LoVo (cell line): ENCODE measurements at places on chromosomes 4 and X.

DNA sequence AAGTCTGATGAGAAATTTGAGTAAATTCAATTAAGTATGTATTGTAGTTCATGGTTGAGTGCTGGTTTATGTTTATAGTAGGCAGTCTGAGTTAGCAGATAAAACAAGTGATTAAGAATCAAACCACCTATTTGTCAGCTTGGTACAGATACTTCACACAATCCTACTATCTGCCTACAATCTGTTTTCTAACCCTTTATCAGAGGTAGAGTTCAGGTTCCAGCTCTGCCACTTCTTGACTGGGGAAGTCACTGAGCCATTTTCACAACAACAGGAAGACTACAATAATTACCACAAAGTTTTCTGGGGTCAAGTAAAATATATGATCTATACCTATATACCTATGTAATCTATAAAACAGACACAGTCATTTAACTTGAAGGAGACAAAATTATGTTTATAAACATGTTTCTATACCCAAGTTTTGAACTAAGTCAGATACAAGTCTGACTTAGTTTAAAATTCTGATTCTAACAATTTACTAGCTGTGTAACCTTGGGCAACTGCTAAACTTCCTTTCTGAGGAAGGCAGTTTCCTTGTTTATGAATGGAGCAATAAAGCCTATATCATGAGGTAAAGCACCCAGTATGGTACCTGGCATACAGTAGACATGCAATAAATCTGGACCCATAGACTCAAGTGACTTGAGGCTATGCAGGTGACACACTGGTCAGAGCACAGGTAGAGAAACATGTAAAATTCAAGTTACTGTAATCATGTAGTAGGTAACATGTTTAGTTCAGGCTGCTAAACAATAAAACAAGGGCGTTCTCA, 37.2 kb upstream of the BDH2 start:
- DNase-seq: no peak

DNA sequence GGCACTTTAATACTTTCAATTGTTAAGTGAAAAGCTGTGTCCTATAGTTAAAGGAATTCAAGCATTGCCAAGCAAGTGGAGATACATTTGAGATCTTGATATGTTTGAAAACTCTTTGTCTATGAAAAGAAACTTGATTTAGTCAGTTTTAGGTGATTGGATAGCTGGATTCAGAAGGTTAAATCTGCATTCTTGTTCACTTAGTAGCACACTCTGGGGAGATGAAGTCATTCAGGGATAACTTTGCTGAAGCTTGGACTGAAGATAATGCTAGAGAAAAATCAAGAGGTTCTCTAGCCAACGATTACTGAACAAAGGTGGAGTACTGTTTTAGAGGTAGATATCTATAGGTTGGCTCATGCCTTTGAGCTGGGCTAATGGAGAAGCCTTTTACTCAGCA, 90.6 kb downstream of the DCAF8L2 start:
- no peak for DNase-seq

GRCh38 chrX:69203638-69204037, 38.4 kb upstream of the PJA1 start:
- DNase-seq: no peak

GRCh38 chr4:123198706-123199105, 197.9 kb upstream of the SPRY1 start:
- DNase-seq: no peak

- no peak for DNase-seq
These were observed 209.8 kb downstream of the RTL9 start for GRCh38 chrX:110568441-110568840.

DNA sequence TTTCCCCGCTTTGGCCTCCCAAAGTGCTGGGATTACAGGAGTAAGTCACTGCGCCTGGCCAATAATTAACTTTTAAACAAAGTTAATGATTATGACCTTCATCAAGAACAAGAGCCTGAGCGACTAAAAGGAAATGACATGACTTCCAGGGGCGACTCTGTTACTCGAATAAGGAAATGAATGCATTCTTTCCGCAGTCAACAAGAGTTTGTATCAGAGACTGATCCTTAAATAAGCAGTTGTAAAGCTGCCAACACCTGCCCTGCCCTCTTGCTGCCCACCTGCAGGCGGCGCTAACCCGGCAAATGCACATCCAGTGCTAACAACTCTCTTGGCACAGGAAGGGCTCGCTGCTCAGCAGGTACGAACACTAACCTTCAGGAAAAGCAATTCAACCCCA, 27.3 kb downstream of the WDR1 start:
- DNase-seq: no peak

DNA sequence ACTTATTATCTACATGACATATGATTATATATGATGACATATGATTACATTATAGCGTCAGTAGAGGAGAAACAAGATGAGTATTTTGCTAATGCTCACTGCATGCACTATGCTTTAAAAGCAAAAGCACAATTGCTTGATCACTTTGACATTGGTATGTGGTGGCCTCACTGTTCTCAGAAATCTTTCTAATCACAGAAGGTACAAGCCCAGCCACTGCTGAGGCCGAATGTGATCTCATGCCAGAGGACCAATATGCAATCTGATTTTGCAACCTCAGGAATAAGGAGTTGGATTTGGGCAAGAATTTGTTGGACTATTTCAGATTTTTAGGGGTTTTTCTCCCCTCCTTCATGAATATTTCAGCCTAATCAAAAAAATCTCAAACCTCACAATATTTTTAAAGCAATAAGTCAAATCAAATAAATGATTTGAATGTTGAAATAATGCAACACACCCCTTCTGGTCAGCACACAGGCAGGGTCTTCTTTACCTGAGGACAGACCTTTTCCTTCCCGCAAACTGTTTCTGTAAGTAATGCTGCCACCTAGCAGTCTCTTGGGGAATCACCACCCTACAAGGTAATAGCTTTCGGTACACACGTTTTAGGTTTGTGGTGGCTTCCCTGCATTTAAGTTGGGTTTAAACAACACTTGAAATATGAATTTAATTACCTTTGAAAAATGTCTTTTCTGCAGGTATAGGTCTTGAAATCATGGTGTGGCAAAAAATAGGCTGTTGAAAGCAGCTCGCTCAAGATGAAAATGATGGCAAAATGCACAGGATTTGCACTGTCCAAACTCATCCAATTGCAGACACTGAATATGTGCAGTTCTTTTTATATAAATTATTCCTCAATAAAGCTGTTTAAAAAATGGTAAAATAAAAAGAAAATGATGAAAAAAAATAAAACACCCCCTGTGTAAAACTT, 4.8 kb upstream of the CXCL13 start:
- peak; percentile 53 for DNase-seq

- no peak for DNase-seq
These were observed 428.0 kb downstream of the SPIN4 start for GRCh38 chrX:62923093-62923492.

DNA sequence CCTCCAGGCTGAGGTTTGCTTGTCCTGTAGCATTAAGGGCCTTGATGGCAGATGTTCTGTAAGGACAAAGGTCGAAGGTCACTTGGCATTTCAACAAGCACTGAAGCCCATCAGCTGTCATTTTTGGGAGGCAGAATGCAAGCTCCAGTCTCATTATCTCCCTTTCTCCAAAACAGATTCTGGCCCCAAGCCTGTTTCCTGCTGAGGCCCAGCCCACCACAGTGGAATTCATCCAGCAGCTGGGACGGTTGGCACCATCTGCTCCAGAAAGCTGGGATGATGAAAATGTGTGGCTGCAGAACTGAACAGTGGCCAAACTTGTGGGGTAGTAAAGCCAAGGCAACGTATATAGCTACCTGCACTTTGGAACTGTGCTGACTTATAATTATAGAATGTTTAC, 17.7 kb upstream of the PPEF2 start:
- DNase-seq: peak; percentile 82

- DNase-seq: no peak
These were observed 56.0 kb downstream of the GSX2 start for GRCh38 chr4:54155936-54156335.

DNA sequence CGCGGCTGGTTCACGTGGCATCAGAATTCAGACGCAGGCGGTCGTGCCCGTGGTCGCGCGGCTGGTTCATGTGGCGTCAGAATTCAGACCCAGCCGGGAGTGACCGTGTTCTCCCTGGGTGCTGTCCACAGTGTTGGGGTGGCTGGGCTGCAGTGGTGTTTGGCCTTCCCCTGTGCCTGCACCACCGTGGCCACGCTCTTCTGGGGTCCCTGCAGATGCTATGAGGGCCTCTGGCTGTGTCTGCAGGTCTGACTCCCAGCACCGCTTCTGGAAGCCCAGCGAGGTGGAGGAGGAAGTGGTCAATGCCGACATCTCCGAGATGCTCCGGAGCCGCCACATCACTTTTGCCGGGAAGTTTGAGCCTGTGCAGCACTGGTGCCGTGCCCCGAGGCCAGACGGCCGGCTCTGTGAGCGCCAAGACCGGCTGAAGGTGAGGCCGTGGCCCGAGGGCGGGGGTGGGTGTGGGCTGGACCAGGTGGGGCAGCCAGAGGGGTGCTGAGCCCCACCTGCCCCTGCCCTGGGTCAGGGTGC, 26.4 kb downstream of the NKX1-1 start:
- DNase-seq: no peak

DNA sequence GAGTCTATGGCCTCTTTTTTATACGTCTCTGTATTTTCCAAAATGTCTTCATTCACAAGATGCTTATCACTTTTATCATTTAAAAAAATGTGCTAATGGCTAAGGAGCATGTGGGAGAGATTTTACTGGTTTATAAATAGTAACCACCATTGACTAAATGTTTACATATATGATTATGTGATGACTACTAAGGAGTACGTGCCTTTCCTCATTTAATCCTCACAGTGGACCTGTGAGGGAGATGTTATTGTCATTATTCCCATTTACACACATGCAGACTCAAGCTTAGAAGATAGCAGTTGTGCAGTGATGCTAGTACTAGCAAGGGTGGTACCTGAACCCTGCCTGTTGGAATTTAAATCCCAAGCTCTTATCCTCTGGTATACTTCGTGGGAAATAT, 2.4 kb downstream of the SRD5A3 start:
- no peak for DNase-seq

- no peak for DNase-seq
These were observed 54.0 kb upstream of the C4orf54 start for GRCh38 chr4:99711657-99712056.

DNA sequence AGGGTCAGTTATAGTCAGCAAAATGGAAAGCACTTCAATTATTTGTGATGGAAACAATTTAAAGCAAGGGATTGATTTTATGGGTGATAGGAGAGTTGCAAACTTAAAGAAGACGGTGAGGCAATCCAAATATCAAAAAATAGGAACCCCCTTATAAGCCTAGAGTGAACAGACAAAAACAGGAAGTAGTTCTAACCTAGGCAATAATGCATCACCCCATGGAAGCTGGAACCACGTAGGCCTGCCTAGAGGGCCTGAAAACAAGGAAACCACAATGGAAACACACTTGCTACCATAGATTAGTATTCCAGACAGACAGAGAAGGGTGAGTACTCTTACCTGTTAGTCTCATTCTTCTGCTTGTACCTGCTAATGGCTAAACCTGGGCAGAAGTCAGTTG, 13.5 kb upstream of the GK2 start:
- DNase-seq: no peak

- DNase-seq: no peak
These were observed 59.1 kb downstream of the KLF3 start for GRCh38 chr4:38723114-38723513.

DNA sequence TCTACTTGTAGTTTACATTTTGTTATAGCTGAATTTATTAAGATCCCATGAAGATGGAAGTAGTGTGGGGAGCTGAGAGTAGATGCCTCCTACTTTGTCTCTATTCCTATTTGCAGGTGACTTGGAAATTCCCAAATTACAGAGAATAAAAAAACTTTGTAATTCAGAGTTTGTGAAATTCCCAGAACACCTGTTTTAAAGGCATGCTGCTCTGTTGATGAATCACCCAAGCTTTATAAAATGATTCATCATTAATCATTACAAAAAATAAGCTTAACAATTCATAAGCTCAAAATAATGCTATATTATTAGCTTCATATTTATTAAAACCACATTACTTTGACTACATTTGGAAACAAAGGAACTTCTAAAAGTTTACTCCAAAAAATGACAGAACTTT, 856.3 kb downstream of the RPA4 start:
- no peak for DNase-seq

DNA sequence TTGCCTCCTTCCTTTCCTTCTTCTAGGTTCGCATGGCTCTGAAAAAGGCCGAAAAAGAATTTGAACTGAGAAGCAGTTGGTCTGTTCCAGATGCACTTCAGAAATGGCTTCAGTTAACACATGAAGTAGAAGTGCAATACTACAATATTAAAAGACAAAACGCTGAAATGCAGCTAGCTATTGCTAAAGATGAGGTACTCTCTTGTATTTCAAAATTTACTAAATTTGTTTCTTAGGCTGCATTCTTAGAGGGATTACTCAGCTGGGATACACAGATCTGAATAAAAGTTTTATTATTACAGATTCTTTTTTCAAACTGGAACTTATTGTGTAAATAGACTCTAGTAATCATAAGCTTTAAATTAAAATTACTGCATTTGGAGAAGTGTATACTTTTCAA, 146.9 kb downstream of the STIM2 start:
- DNase-seq: no peak

DNA sequence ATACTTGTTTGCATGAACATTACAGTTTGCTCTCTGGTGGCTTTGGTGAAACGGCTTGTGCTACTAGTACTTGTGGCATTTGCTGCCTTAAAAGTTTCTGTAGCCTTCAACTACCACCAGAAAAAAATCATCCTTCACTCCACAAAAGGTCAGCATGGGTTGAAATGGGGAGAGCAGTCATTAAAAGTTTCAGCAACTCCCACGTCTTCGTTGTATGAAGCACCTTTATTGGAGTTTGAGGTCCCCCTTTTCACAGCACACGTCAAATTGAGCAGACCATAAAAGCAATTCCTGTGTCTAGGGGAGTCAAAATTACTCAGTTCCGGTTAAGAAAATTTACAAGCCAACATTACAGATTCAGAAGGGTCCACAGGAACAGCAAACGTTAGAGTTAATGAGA, 23.0 kb upstream of the CCNA2 start:
- DNase-seq: no peak

DNA sequence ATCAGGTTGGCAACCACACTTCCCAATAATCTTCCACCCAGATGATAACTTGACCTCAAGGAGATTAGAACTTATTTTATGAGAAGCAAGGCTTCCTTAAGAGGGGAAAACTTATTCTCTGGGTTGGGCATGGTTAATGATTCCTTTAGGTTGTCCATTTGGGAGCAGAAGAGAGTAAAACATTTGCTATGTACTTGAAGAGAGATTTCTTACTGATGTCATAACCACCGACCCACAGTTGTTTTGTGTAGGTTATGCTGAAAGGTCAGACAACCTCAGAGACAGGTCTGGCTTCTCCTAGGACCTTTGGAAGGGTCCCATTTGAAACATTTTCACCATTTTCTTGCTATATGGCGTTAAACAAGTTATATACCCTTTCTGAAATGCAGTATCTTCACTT, 56.1 kb downstream of the FAM114A1 start:
- no peak for DNase-seq

- no peak for DNase-seq
These were observed 66.0 kb upstream of the STOX2 start for GRCh38 chr4:183838987-183839712.
